ENCODE measurements at places on chromosomes 12 and 14.

DNA sequence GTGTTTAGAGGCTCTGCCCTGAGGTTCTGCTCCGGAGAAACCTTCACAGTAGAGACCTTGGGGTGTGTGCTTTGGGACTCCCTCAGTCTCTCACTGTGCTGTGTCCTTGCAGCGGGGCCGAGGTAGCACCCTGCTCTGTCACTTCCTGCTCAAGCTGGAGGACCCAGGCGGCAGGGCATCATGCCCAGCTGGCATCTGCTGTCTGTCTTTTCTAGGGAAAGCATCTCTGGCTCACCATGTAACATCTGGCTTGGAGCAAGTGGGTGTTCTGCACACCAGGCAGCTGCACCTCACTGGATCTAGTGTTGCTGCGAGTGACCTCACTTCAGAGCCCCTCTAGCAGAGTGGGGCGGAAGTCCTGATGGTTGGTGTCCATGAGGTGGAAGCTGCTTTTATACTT lies 124.5 kb downstream of the ESRRB start:
- no peak for DNase-seq

- no peak for DNase-seq
Measured at GRCh38 chr12:5780536-5780935, 164.5 kb downstream of the ANO2 start.

DNA sequence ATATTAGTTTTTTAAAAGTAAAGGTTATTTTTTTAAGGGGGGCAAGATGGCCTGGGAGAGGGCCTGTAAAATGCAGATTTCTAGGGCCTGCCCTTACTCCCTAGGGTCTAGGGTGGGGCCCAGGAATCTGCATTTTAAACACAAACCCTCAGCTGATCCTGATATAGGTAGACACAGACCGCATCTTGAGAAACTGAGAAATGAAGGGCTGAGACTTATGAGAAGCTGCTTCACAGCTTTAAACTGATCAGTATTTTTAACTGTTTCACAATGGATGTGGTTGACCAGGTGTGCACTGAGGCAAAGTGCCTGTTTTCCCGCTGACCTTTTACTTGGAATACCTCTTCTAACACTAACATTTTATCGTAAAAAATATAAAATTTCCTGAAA lies 84.0 kb downstream of the CCDC88C start:
- no peak for DNase-seq

DNA sequence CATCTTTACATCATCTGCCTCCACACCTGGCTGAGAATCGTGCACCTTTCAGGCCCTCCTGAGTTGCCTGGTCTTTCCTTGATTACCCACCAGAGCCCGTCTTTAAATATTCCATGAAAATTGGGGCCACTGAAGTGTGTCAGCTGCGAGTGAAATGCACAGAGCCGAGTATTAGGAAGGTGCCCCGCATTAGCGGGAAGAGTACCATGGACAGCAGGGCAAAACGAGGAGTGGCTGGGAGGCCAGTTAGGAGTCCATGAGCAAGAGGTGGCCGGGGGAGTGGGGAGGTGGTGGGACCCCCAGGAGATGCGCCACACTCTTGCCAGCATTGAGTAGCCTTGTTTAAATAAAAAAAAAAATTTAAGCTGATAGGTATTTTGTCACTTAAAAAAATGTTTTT lies 99.6 kb downstream of the TSPAN9 start:
- DNase-seq, result no peak

GRCh38 chr14:46137786-46138185 lies 513.8 kb downstream of the RPL10L start:
- no peak for DNase-seq

DNA sequence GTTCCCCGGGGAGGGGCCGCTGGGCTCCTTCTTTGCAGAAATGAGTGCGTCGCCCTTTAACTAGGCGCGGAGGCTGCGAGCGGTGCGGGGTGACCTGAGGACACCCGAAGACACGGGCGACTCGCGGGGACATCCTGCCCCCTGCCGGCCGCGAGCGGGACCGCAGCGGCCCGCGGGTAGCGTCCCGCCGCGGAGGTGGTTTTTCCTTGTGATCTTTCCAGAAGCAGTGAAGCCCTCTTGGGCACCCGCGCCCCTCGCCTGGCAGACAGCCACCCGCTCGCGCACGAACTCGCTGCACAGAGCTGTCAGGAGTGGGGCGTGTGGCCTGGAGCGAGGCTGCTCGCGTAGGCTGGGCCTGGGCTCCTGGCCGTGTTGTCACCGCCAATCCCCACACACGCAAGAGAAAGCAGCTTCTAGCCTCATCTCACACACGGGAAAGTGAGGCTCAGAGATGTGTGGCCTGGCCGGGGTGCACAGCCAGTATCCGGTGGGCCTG lies 67.2 kb downstream of the DIO3 start:
- DNase-seq, result peak; percentile 6

- no peak for DNase-seq
Measured at GRCh38 chr12:109630815-109631214, 57.2 kb downstream of the MVK start.

- no peak for DNase-seq
Measured at GRCh38 chr14:63890553-63890952, 37.7 kb downstream of the SYNE2 start.

Data from fibroblast of skin of left biceps (primary cell).